SK-N-SH (cell line): ENCODE measurements at places on chromosomes 12 and 14. TPM values are rescaled to one million over a fixed set of nuclear protein-coding genes. Genes with fewer than 3 reads are reported as not detected.

GRCh38 chr12:94032368-94032767 lies 116.0 kb upstream of the PLXNC1 start:
- no peak for DNase-seq
- no peak overlapping the region for H3K4me3 ChIP-seq

Gene TEAD4
- polyA plus RNA-seq: 21.1 and 27.1 TPM in 2 replicates

DNA sequence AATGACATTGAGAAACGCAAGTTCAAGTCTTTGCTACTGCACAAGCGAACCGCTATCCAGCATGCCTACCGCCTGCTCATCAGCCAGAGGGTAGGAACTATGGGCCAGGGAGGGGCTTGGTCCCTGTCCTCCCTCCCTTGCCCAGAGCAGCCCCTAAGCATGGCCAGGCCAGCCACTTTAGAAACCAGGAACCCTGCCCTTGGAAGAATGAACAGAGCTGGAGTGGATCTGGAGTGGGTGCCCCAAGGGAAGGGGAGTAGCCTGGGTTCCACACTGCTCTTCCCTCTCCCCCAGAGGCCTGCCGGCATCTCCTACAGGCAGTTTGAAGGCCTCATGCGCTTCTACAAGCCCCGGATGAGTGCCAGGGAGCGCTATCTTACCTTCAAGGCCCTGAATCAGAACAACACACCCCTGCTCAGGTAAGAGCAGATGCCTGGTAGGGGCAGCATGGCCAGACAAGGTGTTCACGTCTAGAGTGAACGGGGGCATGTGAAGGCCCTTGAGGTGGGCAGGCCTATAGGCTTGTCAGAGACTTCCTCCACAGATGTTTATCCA lies 55.8 kb downstream of the TPCN1 start:
- H3K36me3 ChIP-seq: no peaks in the 10 kb centered on the region
- H3K4me3 ChIP-seq: no peak overlapping the region
- H3K27ac ChIP-seq: no peak overlapping the region
- H3K27me3 ChIP-seq: no peaks in the 10 kb centered on the region
- peaks cover 3% of the 10 kb centered on the region; the same call in 1 of the 2 replicates for H3K4me1 ChIP-seq
- DNase-seq: no peak

Gene APOF
- not detected in 2 replicates for polyA plus RNA-seq

DNA sequence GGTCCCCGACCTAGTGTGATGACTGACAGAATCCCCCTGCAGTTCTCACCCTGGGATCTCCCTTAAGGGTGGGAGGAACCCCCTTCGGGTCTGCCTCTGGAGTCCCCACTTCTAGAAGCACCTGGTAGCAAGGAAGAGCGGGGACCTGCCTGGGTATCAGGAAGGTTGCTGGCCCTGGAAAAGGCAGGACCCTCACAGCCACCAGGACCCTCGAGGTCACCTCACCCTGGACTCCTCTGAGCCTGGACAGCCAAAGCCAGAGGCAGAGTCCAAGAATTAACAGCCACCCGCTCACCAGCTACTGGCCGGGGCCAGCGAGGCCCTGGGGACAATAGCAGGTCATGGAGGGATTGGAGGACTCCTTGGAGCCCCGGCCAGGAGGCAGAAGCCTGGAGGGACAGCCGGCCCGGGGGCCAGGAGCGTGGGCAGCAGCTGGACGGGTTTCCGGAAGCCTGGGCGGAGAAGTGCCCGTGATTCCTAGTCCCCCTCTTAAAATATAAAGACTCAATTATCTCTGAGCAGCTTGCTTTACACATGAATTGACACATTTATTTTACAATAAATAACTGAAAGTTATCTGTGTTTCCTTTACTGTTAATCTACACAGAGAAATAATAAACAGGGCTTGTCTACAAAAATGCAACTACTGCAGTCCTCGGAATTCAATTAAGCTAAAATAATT lies 17.5 kb downstream of the BCL11B start:
- no peak overlapping the region for H3K4me3 ChIP-seq
- H3K36me3 ChIP-seq: no peaks in the 10 kb centered on the region
- peaks cover 86% of the 10 kb centered on the region for H3K27me3 ChIP-seq
- no peak for DNase-seq
- no peak overlapping the region for H3K27ac ChIP-seq
